ENCODE measurements at places on chromosomes 7 and 10. TPM values are rescaled to one million over a fixed set of nuclear protein-coding genes. Genes with fewer than 3 reads are reported as not detected.

Gene CLDN3
- total RNA-seq = not detected

Gene PIK3CG
- total RNA-seq = 38.7 TPM

- H3K27me3 ChIP-seq = no peaks in the 10 kb centered on the region
- no peak overlapping the region for H3K27ac ChIP-seq
- H3K4me1 ChIP-seq = no peaks in the 10 kb centered on the region
- no peak overlapping the region for H3K4me3 ChIP-seq
Observed at GRCh38 chr7:133504825-133505224, 251.9 kb downstream of the EXOC4 start.

- H3K4me3 ChIP-seq = no peak overlapping the region
- H3K27ac ChIP-seq = no peak overlapping the region
- no peaks in the 10 kb centered on the region for H3K4me1 ChIP-seq
- H3K36me3 ChIP-seq = no peaks in the 10 kb centered on the region
- DNase-seq = no peak
- peaks cover 15% of the 10 kb centered on the region for H3K27me3 ChIP-seq
Observed at GRCh38 chr10:67666416-67667034, 29.5 kb downstream of the CTNNA3 start.

- no peak overlapping the region for H3K4me3 ChIP-seq
- DNase-seq = no peak
- peaks cover 26% of the 10 kb centered on the region for H3K36me3 ChIP-seq
- peaks cover 38% of the 10 kb centered on the region for H3K4me1 ChIP-seq
- no peak overlapping the region for H3K27ac ChIP-seq
- H3K27me3 ChIP-seq = no peaks in the 10 kb centered on the region
Observed at GRCh38 chr10:84373000-84373399, 44.6 kb downstream of the CCSER2 start.

DNA sequence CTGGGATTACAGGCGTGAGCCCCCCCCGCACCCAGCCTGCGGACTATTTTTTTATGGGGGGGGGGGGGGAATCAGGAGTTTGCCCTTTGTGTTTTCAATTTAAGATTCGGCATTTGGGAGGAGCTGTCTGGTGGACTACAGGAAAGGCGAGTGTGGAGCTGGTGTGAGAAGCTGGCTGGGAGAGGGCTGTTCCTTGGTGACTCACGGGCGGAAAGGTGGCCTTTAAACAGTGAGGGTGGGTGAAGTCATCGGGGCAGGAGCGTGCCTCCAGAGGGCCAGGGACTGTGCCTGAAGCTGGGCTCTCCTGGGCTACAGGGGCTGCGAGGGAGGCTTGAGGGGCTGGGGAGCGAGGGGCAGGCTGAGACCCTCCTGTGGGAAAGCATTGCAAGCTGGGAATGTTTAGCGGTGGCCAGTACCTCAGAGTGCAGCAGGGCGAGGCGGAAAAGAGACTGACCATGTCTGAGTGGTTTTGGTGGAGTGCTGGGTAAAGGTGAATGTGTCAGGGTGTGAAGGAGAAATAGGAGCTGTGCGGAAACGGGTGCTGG lies 39.7 kb upstream of the ZNF32 start:
- no peaks in the 10 kb centered on the region for H3K4me1 ChIP-seq
- no peaks in the 10 kb centered on the region for H3K36me3 ChIP-seq
- DNase-seq = no peak
- H3K27me3 ChIP-seq = peaks cover 33% of the 10 kb centered on the region
